RPMI7951 (cell line): ENCODE measurements at places on chromosomes 6 and 20. TPM values are rescaled to one million over a fixed set of nuclear protein-coding genes. Genes with fewer than 3 reads are reported as not detected.

Gene RNF8
- 18.0 and 25.5 TPM in 2 replicates for total RNA-seq

Gene CDH22
- not detected in 2 replicates for total RNA-seq

Gene SNAP25
- total RNA-seq: 31.3 and 42.7 TPM in 2 replicates

Gene AKIRIN2
- 14.1 and 17.3 TPM in 2 replicates for total RNA-seq

Gene SLC4A11
- 0.60 and 0.68 TPM in 2 replicates for total RNA-seq

Gene CYP24A1
- 1.1 and 1.5 TPM in 2 replicates for total RNA-seq

Gene PAX1
- not detected in 2 replicates for total RNA-seq

Gene RRAGD
- under 0.01 and 0.20 TPM in 2 replicates for total RNA-seq

Gene GGTLC1
- total RNA-seq: not detected in 2 replicates

Gene HLA-DQA1
- not detected in 2 replicates for total RNA-seq

Gene ARG1
- not detected in 2 replicates for total RNA-seq

Gene SIRPG
- 2.9 and 3.1 TPM in 2 replicates for total RNA-seq

Gene NMBR
- not detected in 2 replicates for total RNA-seq

Gene ULBP3
- total RNA-seq: 8.9 and 13.6 TPM in 2 replicates

Gene RIPOR2
- 0.68 and 0.72 TPM in 2 replicates for total RNA-seq

Gene TREM1
- 2.0 TPM in 1 of 2 replicates, not detected in the other for total RNA-seq

Gene OGFRL1
- 8.4 and 9.5 TPM in 2 replicates for total RNA-seq

Gene C20orf144
- total RNA-seq: 0.24 and 0.39 TPM in 2 replicates

Gene RNF182
- total RNA-seq: 12.7 and 17.0 TPM in 2 replicates
